ENCODE measurements at places on chromosomes 11 and 22.

DNA sequence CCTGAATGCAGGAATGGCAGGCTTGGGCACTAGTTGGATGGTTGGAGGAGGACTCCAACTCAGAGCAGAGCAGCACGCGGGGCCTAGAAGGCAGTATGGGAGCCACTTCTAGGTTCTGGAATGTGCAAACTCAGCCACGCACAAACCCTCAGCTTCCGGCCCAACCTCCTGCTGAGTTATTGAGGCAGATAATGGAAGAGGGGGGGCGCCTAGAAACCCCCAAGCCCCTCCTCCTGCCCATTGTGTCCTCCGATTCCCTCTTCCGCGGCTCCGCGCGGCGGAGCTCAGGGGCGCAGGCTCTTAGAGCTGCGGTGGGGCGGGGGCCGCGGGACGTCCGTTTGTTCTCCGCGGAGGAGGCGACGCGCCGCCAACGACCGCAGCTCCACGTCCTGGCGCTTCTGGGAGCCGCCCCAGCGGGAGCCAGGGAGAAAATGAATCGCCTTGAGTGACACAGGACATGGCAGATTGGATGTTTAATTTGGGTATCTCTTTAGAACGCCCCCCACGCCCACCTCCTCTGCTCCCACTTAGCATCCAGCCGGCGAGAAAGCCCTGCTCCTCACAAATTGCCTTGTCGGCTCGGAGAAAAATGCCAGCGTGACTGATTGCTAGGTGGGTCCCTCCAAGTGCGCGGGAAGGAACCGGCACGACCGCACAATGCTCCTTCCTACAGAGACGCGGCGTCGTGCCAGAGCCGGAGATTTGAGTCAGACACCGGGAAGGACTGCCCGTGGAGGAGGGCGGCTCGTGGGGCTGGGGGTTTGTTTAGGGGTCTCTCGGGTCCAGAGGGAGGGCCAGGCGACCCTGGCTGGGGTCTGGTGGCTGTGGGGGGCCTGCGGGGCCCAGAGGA lies 144.6 kb downstream of the NECTIN1 start:
- peak; percentile 63 for DNase-seq
- H3K36me3 ChIP-seq, result no peaks in the 10 kb centered on the region
- H3K4me1 ChIP-seq, result no peaks in the 10 kb centered on the region
- peak overlapping the region; percentile 5 for H3K27ac ChIP-seq
- H3K27me3 ChIP-seq, result peaks cover 23% of the 10 kb centered on the region

- no peak overlapping the region for H3K27ac ChIP-seq
- H3K4me1 ChIP-seq, result peaks cover 9% of the 10 kb centered on the region
- H3K4me3 ChIP-seq, result no peak overlapping the region
- no peaks in the 10 kb centered on the region for H3K36me3 ChIP-seq
- H3K27me3 ChIP-seq, result no peaks in the 10 kb centered on the region
Measured at GRCh38 chr11:48107188-48107704, 109.4 kb upstream of the OR4B1 start.

DNA sequence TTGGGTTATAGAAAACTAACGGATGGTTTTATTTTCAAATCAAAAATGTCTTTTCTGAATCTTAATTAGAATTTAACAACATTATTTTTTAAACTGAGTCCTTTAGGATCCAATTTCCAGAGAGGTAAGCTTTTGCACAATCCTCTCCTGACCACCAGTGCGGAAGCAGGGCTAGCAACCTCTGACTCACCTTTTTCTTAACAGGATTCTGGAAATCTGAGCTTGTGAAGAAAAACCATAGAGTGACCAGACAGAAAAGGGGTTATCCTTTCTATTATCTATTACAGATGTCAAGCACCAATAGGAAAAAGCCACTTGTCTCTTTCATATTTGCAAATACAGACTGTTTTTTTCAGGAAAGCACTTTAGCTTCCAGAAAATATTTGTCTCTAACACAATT lies 25.3 kb downstream of the ALG9 start:
- DNase-seq, result peak; percentile 87
- H3K27me3 ChIP-seq, result no peaks in the 10 kb centered on the region
- peaks cover 7% of the 10 kb centered on the region for H3K4me1 ChIP-seq

GRCh38 chr11:126229858-126230540 lies 18.4 kb downstream of the FAM118B start:
- H3K4me1 ChIP-seq, result peaks cover 1% of the 10 kb centered on the region
- H3K27me3 ChIP-seq, result no peaks in the 10 kb centered on the region
- H3K27ac ChIP-seq, result no peak overlapping the region
- H3K4me3 ChIP-seq, result no peak overlapping the region
- H3K36me3 ChIP-seq, result no peaks in the 10 kb centered on the region

GRCh38 chr11:70834277-70834940 lies 418.0 kb downstream of the SHANK2 start:
- no peak overlapping the region for H3K4me3 ChIP-seq
- H3K27ac ChIP-seq, result no peak overlapping the region
- peak; percentile 14 for DNase-seq
- H3K36me3 ChIP-seq, result no peaks in the 10 kb centered on the region

DNA sequence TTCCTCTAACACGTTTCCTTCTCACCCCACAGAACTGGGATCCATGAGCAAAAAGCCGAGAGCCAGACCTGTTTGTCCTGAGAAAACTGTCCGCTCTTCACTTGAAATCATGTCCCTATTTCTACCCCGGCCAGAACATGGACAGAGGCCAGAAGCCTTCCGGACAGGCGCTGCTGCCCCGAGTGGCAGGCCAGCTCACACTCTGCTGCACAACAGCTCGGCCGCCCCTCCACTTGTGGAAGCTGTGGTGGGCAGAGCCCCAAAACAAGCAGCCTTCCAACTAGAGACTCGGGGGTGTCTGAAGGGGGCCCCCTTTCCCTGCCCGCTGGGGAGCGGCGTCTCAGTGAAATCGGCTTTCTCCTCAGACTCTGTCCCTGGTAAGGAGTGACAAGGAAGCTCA lies 24.0 kb downstream of the CD5 start:
- H3K27me3 ChIP-seq, result peaks cover 6% of the 10 kb centered on the region
- no peak for DNase-seq
- H3K4me3 ChIP-seq, result no peak overlapping the region
- H3K36me3 ChIP-seq, result no peaks in the 10 kb centered on the region

DNA sequence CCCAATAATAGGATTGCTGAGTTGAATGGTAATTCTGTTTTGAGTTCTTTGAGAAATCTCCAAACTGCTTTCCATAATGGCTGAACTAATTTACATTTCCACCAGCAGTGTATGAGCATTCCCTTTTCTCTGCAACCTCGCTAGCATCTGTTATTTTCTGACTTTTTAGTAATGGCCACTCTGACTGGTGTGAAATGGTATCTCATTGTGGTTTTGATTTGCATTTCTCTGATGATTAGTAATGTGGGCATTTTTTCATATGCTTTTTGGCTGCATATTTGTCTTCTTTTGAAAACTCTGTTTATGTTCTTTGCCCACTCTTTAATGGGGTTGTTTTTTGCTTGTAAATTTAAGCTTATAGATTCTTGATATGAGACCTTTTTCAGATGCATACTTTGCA lies 97.4 kb downstream of the FDX1 start:
- H3K4me1 ChIP-seq, result peaks cover 16% of the 10 kb centered on the region
- H3K36me3 ChIP-seq, result no peaks in the 10 kb centered on the region
- peak; percentile 34 for DNase-seq
- no peak overlapping the region for H3K4me3 ChIP-seq

GRCh38 chr11:76654980-76655379 lies 15.6 kb downstream of the LRRC32 start:
- no peaks in the 10 kb centered on the region for H3K27me3 ChIP-seq
- peaks cover 36% of the 10 kb centered on the region for H3K4me1 ChIP-seq
- no peak overlapping the region for H3K4me3 ChIP-seq
- peaks cover 5% of the 10 kb centered on the region for H3K36me3 ChIP-seq
- peak overlapping the region; percentile 94 for H3K27ac ChIP-seq

- DNase-seq, result no peak
- H3K27ac ChIP-seq, result no peak overlapping the region
- H3K4me3 ChIP-seq, result no peak overlapping the region
Measured at GRCh38 chr22:27986459-27986858, 67.4 kb upstream of the PITPNB start.

- H3K4me3 ChIP-seq, result no peak overlapping the region
- no peaks in the 10 kb centered on the region for H3K4me1 ChIP-seq
- H3K27me3 ChIP-seq, result no peaks in the 10 kb centered on the region
- no peaks in the 10 kb centered on the region for H3K36me3 ChIP-seq
- no peak for DNase-seq
- no peak overlapping the region for H3K27ac ChIP-seq
Measured at GRCh38 chr22:48898524-48899250, 929.0 kb downstream of the BRD1 start.

GRCh38 chr22:49308300-49308699 lies 519.4 kb downstream of the BRD1 start:
- no peaks in the 10 kb centered on the region for H3K4me1 ChIP-seq
- no peaks in the 10 kb centered on the region for H3K36me3 ChIP-seq
- H3K4me3 ChIP-seq, result no peak overlapping the region
- no peaks in the 10 kb centered on the region for H3K27me3 ChIP-seq
- H3K27ac ChIP-seq, result no peak overlapping the region

DNA sequence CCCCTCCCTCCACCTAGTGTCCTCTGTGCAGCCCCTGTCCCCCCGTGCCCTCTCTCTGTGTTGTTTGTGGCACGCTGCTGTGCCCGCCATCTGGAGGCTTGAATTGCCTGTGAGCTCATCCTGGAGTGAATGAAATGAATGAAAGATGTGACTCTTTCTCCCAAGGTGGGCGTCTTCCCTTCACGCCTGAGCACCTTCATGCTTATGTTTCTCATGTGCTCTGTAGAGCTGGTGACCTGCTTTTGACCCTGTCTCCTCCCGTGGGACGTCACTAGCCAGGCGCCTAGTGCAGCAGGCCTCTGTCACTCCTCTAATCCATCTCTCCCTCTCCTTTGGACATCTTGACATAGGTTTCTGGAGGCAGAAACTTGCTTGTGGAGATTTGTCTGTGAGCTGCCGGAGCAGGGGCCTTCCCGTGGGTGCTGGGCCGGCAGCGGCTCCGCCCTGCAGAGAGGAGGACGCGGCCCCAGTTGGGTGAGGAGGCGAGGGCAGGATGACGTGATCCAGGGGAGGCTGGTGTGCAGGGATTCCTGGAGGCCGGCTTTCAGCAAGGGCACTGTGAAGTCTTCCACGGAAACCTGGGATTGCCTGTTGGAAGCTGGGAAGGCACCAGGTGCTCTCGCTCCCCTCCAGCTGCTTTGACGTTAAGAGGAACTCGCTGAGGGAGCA lies 40.6 kb downstream of the MUC6 start:
- H3K36me3 ChIP-seq, result peaks cover 60% of the 10 kb centered on the region
- no peak for DNase-seq
- H3K27ac ChIP-seq, result no peak overlapping the region
- no peaks in the 10 kb centered on the region for H3K4me1 ChIP-seq

DNA sequence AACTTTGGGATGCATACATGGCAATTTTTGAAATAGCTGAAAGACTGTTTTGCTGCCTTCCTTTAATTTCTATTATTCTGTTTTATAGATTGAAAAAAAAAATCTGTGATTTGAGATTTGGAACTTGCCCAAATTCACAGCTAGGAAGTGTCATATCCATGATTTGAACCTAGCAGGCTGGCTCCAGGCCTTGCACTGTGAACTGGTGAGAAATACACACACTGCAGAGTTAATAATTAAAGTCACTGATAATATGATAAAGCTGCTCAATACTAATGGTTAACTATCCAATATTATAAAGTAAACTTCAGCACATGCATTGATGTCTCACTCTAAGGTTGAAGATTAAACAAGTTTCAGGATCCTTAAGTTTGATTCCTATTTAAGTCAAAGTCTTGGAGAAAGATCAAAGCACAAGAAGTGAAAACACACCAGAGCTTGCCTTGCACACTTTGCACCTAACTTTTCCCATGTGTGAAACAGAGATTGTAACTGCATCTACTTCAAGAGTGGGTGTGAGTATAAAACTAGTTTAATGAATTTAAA lies 150.6 kb upstream of the CCDC179 start:
- H3K27me3 ChIP-seq, result no peaks in the 10 kb centered on the region
- no peak overlapping the region for H3K4me3 ChIP-seq
- no peaks in the 10 kb centered on the region for H3K36me3 ChIP-seq
- no peak for DNase-seq
- H3K4me1 ChIP-seq, result peaks cover 4% of the 10 kb centered on the region

DNA sequence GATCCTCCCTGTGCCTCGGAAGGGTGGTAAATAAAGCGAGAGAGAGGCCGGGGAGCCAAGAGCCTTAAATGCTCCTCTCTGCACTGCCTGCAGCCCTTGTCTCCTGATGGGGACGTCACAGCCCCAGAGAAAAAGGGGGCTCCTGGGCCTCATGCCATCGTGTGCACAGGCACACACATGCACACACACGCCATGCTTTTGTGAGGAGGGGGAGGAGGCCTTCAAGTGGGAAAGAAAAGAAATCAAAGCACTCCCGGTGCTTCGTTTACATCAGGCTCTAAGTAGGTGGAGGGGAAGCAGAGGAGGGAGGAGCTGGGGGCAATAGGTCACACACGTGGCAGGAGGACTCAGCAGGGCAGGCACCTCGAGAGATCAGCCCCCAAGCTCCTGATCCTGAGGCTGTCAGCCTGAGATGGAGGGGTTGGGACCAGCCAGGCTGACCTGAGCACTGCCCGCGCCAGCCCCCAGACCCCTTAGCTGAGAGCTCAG lies 68.2 kb upstream of the NECTIN1 start:
- H3K4me1 ChIP-seq, result no peaks in the 10 kb centered on the region
- DNase-seq, result no peak
- H3K27me3 ChIP-seq, result peaks cover 23% of the 10 kb centered on the region
- H3K36me3 ChIP-seq, result no peaks in the 10 kb centered on the region

DNA sequence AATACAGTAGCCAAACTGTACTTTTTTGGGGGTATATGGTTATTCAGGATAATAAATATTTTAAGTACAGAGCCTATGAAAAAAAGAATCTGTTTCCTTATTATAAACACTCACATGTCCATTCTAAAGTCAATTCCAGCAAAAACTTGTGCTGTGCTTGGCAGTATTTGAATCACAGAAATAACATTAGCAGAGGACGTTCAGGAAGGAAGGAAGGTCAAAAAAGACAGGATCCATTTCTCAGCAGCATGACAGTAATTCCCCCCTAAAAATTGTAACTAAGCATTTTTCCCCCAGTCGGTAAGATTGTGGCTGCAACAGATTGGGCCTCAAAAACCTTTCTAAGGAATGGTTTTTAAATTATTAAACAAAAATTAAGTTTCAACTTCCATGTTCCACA lies 124.8 kb downstream of the ATG16L2 start:
- no peaks in the 10 kb centered on the region for H3K4me1 ChIP-seq
- H3K36me3 ChIP-seq, result no peaks in the 10 kb centered on the region
- no peaks in the 10 kb centered on the region for H3K27me3 ChIP-seq
- no peak overlapping the region for H3K4me3 ChIP-seq
- no peak overlapping the region for H3K27ac ChIP-seq

- H3K27me3 ChIP-seq, result peaks cover 17% of the 10 kb centered on the region
- H3K36me3 ChIP-seq, result no peaks in the 10 kb centered on the region
- H3K4me3 ChIP-seq, result no peak overlapping the region
- no peak overlapping the region for H3K27ac ChIP-seq
- no peak for DNase-seq
Measured at GRCh38 chr11:19281041-19281440, 40.3 kb upstream of the E2F8 start.

GRCh38 chr22:28956506-28956905 lies 73.1 kb downstream of the ZNRF3 start:
- DNase-seq, result no peak
- no peaks in the 10 kb centered on the region for H3K36me3 ChIP-seq
- H3K4me3 ChIP-seq, result no peak overlapping the region
- H3K27ac ChIP-seq, result no peak overlapping the region

DNA sequence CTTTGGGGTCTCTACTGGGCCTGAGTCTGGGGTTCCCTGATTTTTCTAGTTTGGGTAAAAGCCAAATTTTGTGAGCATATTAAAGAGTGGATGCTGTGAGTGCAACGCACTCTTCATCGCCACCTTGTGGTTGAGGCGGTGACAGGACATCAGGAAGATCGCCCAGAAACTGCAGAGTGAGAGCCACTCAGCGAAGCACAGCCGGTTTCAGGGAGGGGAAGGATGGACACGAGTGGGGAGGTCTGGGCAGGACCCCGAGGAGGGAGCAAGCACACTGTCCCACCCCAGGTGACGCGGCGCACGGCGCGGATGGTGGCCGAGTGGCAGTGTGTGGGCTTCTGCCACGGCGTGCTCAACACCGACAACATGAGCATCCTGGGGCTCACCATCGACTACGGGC lies 9.1 kb downstream of the SELENOO start:
- peaks cover 47% of the 10 kb centered on the region for H3K36me3 ChIP-seq
- H3K4me3 ChIP-seq, result no peak overlapping the region
